Activated CD8-positive, alpha-beta memory T cell treated with anti-CD3 and anti-CD28 coated beads, Interleukin-2, amount 50 U/mL, for 48 hours (primary cell): ENCODE measurements at places on chromosomes 7 and 10.

DNA sequence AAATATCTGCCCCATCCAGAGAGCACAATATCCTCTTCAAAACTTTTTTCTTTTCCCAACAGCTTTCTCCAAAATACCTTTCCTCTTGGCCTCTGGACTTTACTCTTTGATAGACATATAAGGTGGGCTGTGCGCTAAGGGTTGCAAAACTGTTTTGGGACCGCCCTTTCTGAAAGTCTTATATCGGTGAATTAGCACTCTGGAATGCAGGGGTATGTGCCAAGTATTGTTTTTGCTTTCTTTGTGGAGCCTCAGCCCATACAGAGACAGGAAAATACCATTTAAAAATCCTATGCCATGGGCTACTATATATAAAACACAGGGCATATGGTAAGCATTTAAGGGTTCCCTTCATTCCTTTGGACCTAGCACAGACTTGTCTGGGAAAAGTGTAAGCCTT lies 37.7 kb downstream of the PPP1R17 start:
- DNase-seq: no peak

DNA sequence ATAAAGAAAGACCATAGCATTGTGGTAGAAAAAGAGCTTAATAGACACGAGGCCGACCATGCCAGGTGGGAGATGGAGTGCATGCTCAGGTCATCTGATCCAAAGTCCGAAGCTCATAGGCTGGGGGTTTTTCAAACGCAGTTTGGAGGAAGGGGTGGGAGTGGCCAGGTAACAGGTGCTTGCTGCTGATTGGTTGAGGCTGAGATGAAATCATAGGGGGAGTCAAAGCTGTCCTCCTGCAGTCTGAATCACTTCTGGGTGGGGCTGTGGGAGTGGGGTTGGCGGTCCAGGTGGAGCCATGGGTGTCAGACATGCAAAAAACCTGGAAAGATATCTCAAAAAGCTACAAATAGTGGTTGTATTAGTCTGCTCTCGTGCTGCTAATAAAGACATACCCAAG lies 2.8 kb upstream of the ERCC6 start:
- no peak for DNase-seq

- no peak for DNase-seq
Observed at GRCh38 chr7:126728967-126729366, 523.8 kb downstream of the GRM8 start.

- no peak for DNase-seq
Observed at GRCh38 chr10:67299761-67300160, 373.9 kb downstream of the LRRTM3 start.

- no peak for DNase-seq
Observed at GRCh38 chr7:142263598-142264380, 5.9 kb upstream of the PRSS58 start.

DNA sequence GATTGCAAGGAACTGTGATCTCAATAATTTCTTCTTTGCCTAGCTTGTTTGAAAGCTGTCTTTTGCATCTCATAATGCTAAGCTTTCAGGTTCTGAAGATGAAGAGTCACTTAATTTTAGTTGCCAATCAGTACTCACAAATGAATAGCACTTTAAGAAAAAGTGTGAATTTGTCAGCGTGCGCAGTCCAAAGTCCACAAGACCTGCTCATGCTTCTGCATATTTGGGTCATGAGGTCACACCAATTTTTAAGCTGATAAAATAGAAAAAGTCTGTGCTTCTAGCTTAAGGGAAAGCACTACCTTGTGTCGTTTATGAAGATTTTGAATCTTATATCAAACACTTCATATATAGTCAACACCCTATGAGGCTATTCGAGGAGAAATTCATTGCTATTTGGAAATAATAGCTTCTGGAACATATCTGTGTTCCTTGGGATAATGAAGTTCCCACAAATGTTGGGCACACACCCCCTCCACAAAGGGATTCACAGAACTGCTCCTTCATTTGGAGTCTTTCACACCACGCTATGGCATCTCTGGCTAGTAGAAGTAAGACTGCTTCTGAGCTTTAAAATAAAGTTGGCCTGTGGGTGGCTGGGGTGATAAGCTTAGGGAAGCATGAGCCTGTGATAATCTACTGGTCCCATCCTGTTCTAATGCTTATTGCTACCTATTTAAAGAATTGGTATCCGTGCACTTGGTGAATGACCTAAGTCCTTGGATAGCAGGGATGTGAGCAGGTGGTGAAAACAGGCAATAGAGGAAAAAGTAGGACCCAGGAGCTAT lies 33.3 kb downstream of the A1CF start:
- no peak for DNase-seq

- no peak for DNase-seq
Observed at GRCh38 chr7:51310131-51310583, 6.5 kb downstream of the COBL start.

GRCh38 chr7:132881317-132881716 lies 200.6 kb downstream of the CHCHD3 start:
- no peak for DNase-seq

GRCh38 chr10:35328404-35329037 lies 7.8 kb upstream of the CCNY start:
- DNase-seq: peak; percentile 12

GRCh38 chr7:84095971-84096370 lies 98.6 kb downstream of the SEMA3A start:
- no peak for DNase-seq

DNA sequence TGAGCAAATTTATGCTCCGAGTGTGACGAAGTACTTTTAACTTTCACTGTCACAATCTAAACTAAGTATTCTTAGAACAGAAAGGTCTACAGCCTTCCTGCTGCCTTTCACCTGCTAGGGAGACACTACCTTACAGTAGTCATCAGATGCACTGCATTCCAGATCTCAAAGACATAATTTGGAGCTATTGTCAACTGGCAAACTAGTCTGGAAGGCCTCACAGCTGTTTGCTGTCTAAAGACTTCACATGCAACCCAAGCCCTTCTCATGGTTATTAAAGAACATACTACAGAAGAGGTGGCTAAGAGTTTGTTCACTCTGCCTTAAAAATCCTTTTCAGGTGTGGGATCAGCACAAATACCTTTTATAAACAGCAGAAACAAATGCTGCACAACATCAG lies 91.8 kb upstream of the KCNIP2 start:
- no peak for DNase-seq

DNA sequence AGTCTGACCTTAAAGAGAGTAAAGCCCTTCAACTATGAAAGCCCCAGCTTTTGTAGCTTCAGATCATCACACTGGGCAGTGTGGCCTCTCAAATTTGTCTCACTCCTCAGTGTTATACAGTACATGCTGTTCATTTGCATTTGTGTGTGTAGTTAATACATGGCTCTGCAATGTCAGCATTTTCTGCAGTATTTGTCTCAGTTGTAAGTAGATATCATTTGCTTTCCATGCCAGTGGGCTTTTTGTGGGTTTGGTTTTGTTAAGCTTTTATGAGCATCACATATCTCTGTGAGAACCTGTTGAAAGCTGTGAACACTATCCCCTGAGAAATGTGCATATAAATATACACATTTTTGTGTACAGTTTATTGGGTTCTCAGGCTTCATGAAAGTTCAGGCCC lies 57.0 kb downstream of the ZNF277 start:
- DNase-seq: no peak

- DNase-seq: no peak
Observed at GRCh38 chr7:44373418-44373740, 48.0 kb upstream of the CAMK2B start.
